Esophagus mucosa (tissue), 1 donor: ENCODE measurements at places on chromosomes 6 and 20.

- ATAC-seq, result no peak
Measured at GRCh38 chr6:113979937-113980336, 9.0 kb upstream of the HDAC2 start.

DNA sequence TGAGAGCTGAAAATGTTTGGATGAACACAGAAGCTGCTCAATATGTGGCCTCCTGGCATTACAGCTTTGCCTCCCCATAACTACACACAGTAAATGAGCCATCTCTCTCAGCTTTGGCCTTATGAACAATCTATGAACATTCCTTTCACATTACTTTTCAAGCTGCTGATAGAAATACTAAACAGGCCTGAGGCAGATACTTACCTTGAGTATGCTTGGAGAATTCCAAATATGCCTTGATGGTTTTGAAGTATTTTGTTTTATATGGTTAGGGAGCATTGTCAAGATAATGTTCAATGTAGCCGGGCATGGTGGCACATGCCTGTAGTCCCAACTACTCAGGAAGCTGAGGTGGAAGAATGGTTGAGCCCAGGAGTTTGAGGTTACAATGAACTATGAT lies 104.5 kb downstream of the CD24 start:
- peak; percentile 59 for ATAC-seq

- no peak for ATAC-seq
Measured at GRCh38 chr6:36082318-36082717, 48.0 kb upstream of the MAPK13 start.

DNA sequence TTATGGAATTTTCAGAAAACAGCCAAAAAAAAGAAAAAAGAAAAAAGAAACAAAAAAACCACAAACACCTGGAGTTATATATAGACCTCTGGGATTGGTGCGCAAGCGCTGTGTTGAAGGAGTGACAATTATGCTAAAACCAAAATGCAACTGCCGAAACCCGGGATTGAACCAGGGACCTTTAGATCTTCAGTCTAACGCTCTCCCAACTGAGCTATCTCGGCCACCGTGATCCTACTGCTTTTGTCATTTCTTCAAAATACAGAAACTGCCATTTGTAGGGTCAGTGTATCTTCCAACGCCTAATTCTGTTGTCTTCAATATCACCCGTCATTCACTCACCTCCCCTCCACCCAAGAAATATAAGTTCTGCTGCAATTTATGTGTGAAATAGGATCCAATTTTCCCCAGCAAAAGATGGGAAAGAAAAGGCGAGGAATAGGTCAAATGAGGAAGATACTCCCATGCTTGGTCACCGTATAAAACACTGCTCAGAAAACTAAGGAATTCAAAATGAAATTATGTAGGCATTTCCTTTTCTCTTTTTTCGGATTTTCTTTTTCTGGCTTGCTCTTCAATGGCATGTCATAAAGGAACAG lies 116.0 kb downstream of the TRIM27 start:
- no peak for ATAC-seq

GRCh38 chr6:107809966-107810365 lies 14.1 kb downstream of the SCML4 start:
- no peak for ATAC-seq

DNA sequence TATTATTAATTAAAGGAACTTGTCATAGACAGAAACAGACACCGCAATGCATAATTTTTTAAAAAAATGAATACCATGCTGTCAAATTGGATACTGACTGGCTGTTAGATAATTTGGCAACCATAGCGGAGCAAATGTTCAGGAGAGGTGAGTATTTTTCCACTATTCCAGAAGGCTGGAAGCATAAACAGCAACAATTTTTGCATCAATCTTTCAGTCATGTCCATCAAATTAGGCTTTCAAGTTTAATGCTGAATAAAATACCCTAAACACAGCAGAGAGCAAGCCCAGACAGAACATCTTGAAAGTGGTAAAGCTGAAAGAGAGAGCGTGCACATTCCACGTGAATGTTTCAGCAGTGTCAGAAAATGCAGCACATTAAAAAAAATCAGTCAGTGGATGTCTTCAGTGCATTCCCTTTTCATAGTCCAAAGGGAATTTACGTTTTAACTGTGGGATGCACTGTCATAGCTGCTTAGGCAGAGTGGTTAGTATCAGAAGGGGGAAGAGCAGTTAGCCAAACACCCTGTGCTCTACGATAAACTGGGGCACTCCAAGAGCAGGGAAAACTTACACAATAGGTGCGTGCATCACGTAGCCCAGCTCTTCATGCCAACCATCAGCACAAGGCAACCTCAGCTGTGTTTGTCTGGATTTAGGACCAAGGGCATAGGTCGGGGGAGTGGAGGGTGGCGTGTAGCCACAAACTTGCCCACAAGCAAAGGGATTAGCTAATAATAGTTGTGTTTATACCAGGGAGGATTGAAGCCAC lies 116.2 kb upstream of the STMND1 start:
- ATAC-seq, result no peak

DNA sequence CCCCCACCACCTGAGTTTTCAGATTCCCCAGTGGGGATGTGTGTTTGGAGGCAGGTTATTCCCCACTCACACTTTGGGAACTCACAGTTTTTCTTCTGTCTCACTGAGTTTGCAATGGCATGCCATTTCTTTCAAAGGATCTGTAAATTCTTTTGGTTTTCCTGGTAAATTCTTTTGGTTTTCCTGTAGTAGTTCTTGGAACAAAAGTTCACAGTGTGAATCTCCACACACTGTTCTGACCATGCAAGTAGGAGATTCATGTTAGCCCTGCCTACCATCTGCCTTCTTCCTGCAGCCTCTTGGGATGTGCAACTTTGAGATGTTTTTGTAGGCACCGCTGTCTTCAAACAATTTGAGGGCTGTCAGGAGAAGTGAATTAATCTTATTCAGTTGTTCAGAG lies 165.6 kb upstream of the OGFRL1 start:
- no peak for ATAC-seq

GRCh38 chr6:16183187-16183664 lies 54.3 kb downstream of the MYLIP start:
- ATAC-seq, result peak; percentile 54

- no peak for ATAC-seq
Measured at GRCh38 chr20:3885715-3886114, 3.5 kb upstream of the PANK2 start.

GRCh38 chr20:732727-733126 lies 35.6 kb downstream of the SLC52A3 start:
- no peak for ATAC-seq

DNA sequence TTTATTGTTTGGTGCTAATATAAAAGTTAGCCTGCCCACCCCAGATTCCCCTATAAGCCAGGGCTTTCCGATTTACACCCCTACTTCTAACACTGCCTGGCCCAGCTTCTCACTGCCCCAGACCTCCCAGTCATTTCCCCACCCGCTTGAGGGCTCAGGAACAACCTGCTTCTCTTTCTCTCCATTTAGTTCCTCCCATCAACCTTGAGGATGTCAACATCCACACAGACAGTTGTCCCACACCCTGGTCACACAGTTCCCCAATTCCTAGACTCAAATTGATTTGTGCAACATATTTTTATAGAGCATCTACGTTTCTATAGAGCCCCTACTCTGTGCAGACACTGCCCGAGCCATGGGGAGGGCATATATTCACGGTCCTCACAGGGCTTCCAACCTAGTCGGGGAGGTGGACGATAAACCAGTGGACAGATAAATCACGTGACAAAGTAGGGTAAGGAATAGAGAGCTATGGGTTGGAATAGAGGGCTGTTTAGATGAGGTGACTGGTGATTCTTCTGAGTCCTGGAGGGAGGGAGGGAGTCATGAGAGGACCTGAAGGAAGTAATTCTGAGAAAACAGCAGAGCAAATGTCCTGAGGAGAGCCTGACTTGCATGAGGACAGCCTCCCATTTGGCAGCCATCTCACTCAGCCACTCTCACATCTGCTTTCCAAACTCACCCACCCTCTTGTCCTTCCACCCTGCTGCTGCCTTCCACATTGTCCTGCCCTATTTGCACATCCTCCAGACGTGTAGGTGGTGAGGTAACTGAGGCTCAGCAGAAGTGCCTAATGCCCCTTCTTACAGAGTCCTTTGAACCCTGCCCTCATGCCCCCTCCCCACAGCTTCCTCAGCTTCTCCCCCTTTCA lies 6.3 kb downstream of the GABRR2 start:
- no peak for ATAC-seq

DNA sequence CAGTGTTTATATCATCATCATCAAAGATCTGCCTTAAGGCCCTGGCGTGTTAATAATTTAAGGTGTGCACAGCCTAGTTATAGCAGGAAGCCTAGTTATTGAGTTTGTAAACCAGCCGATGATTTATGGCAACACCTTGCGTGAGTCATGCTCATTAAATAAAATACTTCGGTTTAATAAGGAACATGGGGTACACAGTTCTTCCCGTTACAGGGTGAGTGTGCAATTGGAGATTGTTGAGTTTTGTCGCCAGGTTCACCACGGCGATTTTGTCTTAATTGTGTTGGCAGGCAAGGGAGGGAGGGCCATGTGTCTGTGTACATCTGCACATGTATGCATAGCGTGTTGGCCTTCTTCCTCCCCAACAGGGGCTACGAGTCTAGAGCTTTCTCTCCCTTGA lies 104.0 kb downstream of the TFAP2A start:
- peak; percentile 86 for ATAC-seq

- peak; percentile 85 for ATAC-seq
Measured at GRCh38 chr6:142846883-142847287, 98.1 kb downstream of the HIVEP2 start.

DNA sequence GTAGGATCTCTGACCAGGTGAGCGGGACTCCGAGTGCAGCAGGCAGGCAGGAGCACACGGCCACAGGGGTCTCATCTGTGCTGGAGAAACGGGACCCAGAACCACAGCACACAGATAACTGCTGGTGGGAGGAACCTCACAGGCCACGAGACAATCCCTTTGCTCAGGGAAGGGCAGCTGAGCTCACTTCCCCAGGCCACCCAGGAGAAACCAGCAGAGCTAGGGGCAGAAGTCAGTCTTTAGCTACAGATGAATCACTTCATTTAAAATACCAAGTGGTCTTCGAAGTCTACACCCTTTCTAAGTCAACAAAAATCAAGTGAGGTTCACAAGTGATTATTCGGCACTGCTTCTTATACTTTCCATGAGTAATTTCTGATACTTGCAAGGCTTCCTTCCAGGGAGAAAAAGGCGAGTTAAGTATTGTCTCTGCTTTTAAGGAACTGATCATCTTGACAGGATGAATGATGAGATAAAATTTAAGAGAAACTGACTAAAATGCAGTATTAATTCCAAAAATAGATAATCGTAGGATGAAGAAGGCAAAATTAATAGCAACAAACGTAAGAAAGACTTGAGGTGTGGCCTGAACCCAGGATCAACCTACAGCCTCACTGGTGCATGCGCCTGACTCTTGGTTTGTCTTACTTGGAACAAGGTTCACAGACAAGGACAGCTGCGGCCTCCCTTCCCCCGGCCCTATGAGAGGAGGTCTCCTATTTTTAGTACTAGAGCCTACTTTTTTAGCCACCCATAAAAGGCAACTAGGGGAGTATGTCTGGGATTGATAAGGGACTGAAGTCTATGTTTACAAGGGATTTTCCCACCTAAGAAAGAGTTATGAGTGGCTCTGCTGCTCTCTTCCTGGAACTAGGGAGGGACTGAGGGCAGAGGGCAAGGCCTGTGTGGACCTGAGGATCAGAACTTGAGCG lies 233.6 kb downstream of the TTLL2 start:
- no peak for ATAC-seq

DNA sequence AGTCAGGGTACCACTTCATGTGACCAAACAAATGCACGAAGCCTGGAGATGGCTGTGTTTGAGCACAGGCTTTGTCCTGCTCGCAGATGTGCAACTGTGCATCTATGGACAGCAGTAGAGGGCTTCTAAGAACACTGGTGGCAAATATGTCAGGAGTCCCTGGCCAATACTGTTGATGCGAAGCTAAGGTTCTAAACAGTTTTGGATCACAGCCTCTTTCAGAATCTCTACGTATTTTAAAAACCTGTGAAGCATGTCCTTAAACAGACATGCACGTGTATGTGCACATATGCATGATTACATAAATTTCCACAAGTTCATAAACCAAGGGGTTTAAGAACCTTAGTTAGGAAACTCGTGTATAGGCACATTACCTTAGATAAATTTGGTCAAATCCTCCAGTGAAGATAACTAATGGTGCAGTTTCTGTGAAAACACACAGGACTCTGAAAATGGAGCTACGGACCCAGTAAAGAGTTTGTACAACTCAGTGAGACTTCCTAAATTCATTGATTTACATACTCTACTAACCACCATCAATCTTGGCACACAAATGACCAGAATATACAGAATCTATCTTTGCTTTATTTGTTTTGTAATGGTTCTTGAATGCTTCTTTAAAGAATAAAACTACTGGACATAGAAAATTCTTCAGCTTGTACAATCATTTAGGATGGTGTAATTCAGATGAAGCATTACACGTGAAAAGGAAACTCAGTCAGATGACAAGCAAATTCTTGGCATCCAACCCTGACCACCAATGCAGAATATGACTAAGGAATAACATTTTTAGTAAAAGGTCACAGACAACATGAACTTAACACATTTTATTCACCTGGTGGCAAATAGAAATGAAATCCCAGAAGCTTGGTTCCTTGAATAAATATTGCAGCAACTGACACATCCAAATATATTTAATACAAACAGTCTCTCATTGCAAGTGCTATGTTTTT lies 27.4 kb downstream of the KCNQ5 start:
- no peak for ATAC-seq

GRCh38 chr6:16442031-16442430 lies 203.6 kb downstream of the GMPR start:
- ATAC-seq, result no peak

DNA sequence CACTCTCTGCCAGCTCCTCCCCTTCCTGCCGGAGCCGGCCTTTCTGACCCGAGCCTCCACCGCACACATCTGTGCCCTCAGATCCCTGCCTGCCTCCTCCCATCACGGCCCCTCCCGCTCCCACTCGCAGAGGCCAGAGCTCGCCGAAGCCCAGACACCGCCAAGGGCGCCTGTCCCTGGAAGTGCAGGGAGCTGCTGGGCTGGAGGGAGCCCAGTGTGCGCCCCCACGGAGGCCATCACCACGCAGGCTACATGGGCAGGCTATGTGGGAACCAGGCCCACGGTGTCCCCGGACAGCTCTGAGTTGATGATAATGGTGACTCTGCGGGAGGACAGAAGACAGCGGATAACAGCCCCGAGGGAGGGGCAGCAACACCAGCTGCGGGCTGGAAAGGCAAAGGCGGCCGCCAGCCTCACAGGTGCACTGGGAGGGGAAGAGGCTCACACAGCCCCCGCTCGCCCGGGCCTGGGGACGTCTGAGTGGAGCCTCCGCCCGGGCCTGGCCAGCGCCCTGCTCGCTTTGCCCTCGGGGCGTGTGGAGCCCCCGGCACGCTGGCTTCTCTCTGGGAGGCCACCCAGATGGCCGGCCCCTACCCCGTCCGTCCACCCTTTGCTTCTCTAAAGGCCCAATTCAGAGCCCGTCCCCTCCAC lies 154.9 kb downstream of the DLL1 start:
- no peak for ATAC-seq

DNA sequence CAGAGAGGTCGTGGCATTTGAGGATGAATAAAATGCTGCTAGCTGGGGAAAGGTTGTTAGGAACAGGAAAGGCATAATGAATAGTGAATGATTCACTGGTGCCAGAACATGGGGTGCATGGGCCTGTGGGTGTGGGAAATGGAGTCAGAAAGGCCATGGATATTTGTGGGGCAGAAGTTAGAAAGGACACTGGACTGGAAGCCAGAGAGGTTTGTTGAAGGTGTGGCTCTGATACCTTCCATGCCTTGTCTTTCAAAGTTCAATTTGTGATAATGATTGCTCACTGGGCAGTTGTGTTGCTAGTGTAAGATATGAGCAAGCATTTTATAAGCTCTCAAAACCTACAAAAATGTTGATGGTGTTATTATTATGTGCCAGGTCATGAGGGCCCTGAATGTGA lies 32.7 kb downstream of the LRRC1 start:
- ATAC-seq, result peak; percentile 45

GRCh38 chr6:33787954-33788693 lies 806 bp downstream of the LEMD2 start:
- ATAC-seq, result peak; percentile 55
